NCI-H187 treated with DMSO at 0.1 percent for 48 hours (cell line): ENCODE measurements at places on chromosomes 2 and 18.

- no peak for DNase-seq
Measured at GRCh38 chr2:227124811-227125210, 39.2 kb downstream of the COL4A4 start.

DNA sequence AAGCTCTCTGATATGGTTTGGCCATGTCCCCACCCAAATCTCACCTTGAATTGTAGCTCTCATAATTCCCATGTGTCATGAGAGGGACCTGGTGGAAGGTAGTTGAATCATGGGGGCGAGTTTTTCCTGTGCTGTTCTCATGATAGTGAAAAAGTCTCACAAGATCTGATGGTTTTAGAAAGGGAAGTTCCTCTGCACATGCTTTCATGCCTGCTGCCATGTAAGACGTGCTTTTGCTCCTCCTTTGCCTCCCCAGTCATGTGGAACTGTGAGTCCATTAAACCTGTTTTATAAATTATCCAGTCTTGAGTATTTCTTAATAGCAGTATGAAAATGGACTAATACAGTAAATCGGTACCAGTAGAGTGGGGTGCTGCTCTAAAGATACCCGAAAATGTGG is 34.9 kb downstream of the LTBP1 start:
- DNase-seq = no peak

- DNase-seq = no peak
Measured at GRCh38 chr18:7272311-7273049, 41.6 kb downstream of the LRRC30 start.

- no peak for DNase-seq
Measured at GRCh38 chr2:159208438-159208837, 78.1 kb downstream of the WDSUB1 start.

DNA sequence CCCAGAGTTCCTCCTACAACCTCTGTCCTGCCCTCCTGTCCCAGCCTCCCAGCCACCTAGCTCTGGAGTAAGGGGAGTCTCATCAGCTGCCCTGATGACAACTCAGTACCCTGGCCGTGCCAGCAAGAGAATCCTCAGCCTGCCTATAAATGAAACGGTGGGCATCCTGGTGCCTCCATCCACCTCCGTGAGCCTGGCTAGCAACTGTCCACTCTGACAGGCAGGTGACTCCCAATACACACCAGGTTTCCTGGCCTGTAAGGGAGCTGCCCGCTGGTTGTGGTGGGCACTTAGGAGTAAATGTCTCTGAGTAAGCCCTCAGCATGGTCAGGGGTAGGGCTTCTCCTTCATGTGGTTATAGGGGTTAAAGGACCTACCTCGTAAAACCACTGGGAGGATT is 81.5 kb downstream of the XDH start:
- DNase-seq = no peak

GRCh38 chr2:195018462-195018861 is 638.6 kb upstream of the SLC39A10 start:
- DNase-seq = no peak

DNA sequence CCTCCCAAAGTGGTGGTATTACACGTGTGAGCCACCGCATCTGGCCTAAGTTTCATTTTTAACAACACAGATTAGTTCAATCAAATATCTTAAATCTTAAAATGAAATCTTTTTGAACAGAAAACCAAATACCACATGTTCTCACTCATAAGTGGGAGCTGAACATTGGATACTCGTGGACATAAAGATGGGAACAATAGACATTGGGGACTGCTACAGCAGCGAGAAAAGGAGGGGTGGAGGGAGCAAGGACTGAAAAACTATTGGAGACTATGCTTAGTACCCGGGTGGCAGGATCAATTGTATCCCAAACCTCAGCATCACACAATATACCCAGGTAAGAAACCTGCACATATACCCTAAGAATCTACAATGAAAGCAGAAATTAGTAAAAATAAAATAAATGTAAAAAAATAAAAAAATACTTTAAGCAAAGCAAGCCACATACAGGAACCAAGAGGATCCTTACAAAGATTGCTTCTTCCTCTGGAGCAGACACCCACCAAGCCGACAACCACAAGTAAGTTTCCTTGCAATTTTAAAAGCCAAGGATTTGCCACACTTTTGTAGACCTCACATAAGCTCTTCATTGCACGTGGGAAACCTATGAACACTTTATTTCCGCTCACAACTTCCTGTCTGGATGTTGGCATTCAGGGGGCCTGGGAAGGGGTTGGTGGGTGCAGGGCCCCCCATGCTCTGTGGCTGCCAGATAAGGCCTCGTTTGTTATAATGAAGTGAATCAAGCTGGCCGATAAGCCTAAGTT is 147.9 kb downstream of the MYCN start:
- DNase-seq = no peak

DNA sequence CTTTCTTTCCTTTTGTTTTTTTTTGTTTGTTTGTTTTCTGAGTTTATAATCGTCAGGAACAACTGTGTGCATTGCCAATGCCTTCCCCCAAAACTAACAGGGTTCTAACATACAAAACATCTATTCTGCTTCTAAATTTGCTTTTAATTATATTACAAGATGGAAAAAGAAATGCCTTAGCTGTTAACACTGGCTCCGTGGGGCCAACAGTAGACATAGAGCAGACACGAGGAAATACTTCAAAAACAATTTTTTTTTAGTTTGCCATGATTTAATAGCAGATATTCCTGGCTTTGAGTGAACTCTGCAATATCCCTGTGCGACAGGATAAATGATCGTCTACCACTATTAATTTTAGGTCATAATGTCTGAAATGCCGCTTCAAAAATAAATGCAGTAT is 153.3 kb upstream of the HNRNPA3 start:
- DNase-seq = no peak

GRCh38 chr2:169119123-169119760 is 49.9 kb downstream of the DHRS9 start:
- no peak for DNase-seq

GRCh38 chr18:52236131-52236530 is 103.9 kb upstream of the DCC start:
- no peak for DNase-seq

DNA sequence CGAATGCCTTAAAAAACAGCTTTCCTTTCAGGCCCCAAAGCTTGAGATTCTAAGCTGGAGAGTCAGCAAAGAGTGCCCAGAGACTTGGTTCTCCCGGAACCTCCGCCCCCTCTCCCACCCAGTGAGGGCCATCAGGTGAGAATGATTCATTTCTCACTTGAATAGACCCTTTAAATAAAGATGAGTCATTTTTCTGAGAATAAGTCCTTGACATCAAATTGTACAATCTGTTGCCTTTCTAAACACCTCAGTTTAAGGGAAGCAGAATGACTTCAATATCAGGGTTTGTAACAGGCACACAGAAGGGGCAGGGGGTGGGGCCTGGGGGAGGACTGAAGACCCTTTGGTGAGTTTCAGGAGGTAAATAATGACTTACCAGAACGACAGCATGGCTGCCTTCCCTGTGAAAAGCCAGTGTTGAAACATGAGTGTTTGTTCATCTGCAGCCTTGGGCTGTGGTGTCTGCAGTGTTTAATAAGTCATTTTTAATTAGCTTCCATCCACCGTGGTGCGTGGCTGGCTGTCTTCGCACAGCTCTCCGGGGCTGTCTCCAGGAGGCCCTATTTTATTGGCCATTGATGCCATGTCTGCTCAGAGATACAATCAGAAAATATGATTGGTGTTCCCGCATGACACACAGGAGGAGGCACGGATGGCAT is 134.9 kb upstream of the ZNF236 start:
- no peak for DNase-seq

- DNase-seq = no peak
Measured at GRCh38 chr18:78779996-78780718, 199.5 kb upstream of the SALL3 start.

DNA sequence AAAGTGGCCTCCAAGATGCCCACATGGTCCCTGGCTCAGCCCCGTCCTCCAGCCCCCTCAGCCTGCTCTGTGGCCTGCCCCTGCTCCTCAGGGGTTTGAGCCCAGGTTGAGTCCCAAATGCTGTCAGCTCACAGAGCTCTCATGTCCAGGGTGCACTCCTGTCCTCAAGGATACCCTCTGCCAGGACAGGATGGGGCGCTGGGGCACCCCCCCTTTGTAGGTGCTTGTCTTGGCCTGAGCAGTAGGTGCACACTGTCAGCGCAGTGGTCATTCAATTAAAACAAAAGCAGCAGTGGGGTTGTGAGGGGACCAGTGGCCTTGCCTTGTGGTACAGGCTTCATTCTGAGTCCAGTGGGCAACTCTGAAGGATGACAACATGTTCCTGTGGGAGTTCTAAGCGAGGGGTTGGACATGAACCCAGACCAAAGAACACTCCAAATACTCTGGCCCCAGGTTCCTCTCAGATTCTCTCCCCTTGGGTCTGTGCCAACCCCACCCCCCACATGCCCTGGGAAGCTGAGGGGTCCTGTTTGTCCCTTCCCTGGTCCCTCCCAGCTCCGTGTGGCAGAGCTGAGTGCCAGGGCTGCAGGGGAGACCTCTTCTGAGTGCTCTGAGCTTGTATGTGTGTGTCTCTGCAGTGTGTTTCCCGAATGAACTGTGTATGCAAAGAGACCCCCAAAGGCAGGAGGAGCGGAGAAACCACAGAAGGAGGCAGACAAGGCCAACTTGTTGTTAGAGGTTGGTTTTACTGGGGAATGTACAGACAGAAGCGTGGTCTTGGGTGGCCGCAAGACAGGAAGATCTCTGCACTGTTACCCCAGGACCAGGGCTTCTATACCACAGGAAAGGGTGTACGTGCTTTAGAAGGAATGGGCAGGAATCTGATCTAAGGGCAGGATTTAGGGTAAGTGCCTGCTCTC is 155.6 kb upstream of the HS6ST1 start:
- no peak for DNase-seq

DNA sequence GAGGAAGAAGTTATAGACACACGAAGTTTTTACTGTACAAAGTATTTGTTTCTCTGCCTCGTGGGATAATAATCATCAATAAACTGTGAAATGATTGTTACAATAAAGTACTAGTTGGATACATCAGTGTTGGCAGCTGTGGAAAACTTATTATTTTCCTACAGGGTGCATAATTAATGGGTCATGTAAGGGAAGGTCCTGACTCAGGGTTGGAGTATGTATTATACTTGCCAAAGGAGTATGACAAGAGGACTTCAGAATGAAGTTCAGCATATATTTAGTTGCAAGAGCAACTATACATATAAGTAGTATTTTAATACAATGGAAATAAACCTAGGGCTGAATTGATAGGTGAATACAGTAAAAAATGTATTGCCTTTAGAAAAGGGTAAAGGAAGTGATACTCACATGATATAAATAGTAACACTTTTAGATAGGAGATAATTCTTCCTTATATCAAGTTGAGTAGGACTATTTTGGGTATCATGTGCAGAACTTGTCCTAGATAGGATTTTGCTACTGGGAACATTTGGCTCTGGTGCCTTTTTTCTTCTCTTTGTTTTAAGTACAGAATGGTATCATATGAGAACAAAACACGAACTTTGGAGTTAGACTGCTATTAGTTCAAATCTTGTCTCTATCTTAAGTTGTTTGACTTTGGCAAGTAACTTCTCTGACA is 79.1 kb downstream of the PLCL1 start:
- no peak for DNase-seq

DNA sequence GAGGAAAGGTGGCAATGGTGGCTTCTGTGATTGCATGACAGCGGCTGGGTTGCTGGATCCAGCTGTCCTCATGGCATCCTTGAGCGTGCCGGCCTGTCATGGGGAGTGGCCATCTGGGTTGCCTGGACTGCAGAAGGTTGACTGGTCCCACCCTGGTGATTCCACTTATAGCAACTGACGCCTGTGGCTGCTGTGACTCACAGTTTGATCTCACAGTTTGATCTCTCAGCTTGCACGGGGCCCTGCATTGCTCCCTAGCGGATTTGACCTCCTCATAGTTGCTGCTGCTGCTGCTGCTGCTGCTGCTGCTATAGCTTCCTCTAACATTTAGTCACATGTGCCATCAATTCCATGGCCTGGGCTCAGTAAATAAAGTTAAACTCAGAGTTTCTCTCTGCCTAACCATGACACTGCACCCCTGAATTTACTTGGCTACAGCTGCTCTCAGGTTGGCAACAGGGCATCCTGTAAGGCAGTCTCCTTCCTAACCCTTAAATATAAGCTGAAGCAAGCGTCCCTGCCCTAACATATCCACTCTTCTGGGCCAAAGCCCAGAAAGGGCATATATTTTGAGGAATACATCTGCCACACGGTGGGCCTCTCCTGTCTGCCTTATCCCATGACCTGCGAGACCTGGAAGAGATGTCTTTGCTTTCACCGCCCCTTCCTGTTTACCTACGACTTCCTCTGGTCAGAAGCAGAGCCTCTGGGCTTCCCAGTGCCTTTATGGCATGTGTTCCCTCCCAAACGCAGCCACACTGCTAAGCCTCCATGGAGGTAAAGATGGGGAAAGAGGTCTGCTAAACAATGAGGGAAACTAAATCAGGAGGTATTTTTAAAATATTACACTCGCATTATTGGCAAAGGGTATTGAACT is 37.8 kb upstream of the CCDC150 start:
- no peak for DNase-seq

DNA sequence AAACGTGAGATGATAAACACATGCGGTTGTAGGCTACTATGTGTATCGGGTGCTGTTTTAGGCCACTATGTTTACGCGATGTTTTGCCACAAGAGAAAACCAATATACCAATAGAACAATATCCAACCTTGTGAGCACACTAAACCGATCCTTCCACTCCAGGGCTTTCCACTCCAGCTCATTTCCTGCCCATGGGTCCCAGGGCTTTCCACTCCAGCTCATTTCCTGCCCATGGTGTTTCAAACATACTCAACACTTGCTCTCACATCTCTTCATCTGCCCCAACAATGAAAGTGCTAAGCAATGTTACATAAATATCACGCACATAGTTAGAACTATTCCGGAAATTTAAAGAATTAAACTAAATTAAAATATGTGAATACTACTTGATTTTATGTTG is 80.0 kb downstream of the EPB41L3 start:
- no peak for DNase-seq

GRCh38 chr2:197538412-197538811 is 22.5 kb downstream of the MOB4 start:
- DNase-seq = no peak

- DNase-seq = no peak
Measured at GRCh38 chr2:241558532-241559322, at the start of gene BOK. TSS of gene BOK (plus strand) at chr2:241558745. CDS start at chr2:241559484, 739 bp downstream.

DNA sequence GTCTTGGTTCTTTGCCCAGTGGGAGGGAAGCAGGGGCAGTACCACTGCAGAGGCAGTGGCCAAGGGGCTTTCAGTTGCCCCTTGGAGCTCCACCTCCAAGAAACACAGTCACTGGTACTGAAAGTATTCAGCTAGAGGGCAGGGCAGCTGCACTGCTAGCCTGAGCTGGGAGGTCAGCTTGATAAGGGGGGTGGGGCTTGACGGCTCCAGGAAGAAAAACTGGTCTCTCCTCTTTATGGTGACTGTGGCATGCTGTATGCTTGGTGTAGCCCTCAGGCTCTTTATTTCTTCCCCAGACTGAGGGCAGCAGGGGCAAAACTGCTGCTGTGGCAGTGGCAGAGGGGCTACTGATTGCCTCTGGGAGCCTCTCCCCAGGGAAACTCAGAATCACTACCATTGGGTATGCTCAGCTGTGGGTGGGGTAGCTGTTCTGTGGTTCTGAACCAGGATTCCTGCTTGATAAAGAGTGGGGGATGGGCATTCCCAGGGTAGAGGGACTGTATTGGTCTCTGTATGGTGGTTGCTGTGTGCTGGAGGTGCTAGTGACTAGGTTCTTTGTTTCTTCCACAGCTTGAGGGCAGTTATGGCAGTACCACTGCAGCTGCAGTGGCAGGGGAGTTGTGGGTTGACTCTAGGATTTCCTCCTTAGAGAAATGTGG is 134.6 kb upstream of the SCN7A start:
- DNase-seq = no peak
